ENCODE measurements at places on chromosomes 6 and 20.
A peak's percentile ranks its signal among the peaks of the same experiment; 100 is the strongest.

DNA sequence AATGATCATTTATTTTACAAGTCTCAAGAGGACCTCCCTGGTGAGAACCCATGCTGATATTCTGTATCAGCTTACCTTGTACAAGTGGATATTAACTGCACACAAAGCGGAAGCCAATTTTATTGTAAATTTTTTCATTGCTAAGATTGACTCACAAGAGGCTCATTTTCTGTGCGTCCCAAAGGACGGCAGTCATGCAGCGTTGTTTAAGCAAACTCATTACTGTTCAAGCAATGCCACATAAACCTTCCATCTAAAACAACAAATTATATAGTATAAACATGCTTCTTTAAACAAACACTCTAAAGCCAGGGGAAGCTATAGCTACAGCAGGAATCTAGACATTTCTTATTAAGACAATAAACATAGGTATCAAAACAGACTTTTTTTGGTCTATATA lies 575.3 kb downstream of the FRK start:
- DNase-seq = no peak

DNA sequence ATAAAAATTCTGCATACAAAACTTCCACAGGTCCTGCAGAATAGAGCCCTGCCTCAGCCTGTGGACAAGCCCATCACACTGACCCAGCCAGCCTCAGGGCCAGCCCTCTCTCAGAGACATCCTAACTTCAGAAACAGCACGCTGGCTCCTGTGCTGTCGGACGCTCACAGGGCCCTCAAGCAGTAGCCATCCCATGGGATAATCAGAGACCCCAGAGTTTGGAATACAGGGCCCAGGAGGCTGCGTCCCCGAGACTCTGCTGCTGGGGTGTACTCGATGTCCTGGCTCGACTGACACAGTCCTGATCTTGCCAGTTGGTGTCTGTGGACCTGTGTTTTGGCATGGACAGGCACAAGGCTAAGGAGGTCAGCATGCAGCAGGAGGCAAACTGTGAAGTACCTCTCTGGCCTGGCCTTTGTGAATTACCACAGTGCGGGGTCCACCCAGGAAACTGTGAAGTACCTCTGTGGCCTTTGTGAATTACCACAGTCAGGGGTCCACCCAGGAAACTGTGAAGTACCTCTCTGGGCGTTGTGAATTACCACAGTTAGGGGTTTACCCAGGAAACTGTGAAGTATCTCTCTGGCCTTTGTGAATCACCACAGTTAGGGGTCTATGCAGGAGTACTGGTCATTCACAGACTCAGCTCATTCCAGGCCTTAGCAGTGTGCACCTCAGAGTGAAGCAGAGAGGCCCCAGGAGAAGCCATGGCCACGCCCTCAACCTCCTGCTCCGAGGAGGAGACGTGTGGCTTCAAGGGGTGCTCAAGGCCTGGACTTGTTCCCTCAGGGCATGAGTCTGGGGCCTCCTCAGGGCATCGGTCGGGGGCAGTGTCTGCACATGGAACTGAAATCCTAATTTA lies 212.4 kb downstream of the SYNDIG1 start:
- no peak for DNase-seq

- no peak for DNase-seq
Observed at GRCh38 chr6:65161661-65162060, 545.4 kb downstream of the EYS start.

DNA sequence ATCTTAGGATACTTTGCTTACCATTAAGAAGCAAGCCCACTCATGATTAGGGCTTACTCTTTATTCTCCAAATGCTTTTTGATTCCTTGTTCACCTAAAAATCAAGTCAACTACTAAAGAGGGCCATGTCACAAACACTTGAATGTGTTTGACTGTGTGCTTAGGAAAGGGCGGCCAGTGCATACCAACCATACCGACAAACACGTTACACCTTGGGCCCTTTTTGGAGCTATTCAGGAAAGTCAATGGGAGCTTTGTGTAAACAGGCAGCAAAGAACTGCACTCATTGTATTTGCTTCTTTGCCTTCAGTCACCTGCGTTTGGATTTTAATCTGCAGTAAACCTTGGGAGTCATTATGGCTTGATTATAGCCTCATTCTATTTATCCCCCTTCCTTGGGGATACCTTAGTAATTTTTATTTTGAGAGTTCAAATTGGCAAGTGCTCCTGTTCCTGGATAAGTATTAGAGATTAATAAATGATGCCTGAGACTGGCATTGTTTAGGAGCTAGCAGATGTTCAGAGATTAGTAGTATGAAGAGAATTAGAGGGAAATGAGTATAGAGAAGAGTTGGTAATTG lies 102.6 kb upstream of the HDGFL1 start:
- no peak for DNase-seq

DNA sequence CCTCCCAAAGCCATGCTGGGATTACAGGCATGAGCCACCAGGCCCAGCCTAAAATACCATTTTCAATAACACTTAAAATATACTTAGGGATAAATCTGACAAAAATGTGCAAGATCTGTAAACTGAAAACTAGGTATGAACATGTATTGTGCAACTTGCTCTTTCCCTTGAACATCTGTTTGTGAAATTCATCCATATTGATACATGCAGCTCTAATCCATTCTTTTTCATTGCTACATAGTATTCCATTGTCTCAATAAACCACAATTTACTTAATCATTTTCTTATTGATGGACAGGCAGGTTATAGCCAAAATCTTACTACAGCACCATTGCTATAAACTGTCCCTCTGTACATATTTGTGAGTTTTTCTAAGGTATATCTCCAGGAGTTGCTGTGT lies 4.7 kb upstream of the SLC22A16 start:
- DNase-seq = no peak

- no peak for DNase-seq
Observed at GRCh38 chr6:6412221-6412620, 91.8 kb upstream of the F13A1 start.

GRCh38 chr6:12137480-12137879 lies 125.4 kb downstream of the HIVEP1 start:
- DNase-seq = no peak

GRCh38 chr6:142760152-142760551 lies 184.8 kb downstream of the HIVEP2 start:
- DNase-seq = no peak

DNA sequence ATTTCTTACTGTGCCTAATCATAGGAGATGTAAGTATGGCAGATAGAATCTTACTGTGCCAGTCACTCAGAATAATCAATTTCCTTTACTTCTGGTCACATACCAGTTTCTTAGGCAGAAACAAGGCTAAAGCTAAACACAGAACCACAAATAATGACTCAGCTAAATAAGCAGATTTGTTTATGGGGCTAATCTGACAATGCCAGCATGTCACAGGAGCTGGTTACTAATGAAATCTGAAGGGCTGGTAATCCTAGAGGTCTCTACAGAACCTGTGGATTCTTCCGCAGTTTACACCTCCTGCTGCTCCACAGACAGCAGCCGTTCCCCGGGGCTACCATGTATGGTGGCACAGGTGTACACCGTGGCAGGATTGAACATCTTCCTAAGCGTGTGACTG lies 80.8 kb downstream of the LYRM4 start:
- no peak for DNase-seq

- peak; percentile 37 for DNase-seq
Observed at GRCh38 chr20:59242714-59243626, 57.4 kb upstream of the EDN3 start.

- DNase-seq = no peak
Observed at GRCh38 chr6:94401311-94401710, 982.0 kb upstream of the EPHA7 start.

GRCh38 chr20:33810259-33810658 lies 889 bp upstream of the CHMP4B start:
- no peak for DNase-seq

Data from CD4-positive, alpha-beta T cell treated with Interleukin-15 for 4 hours (primary cell).